ENCODE measurements at places on chromosomes 6 and 20.

DNA sequence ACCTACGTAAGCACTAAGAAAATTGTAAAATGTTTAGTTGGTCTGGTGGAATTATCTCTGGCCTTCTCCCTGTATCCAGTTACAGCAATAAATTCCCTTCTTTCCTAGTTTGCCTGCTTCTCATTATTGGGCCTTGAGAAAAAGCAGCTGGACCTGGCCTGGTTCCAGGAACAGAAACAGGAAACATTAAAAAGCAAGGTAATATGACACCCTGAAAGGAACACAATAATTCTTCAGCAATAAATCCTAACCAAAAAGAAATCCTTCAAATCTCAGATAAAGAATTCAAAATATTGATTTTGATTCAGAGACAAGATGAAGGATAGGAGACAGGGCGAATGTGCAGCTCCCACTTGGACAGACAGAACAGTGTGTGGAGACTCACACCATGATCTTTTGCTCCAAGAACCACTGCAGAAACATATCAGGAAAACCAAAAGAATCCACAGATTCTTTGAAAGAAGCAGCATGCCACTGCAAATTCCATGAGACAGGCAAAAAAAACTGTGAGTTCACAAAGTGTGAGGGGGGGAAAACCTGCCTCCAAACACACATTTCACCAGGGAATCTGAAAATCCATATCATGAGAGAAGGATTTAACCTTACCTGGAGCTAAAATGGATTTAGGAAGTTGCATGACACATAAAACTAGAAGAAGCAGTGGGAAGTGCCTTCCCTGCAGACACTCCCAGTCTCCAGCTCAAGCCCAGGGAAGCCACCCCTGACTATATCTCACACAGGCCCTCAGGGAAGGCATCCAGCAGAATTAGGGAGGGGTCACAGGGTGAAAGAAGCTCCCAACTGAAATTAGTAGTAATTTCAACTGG is 28.9 kb downstream of the TREM1 start:
- no peak for DNase-seq

GRCh38 chr6:158761746-158762145 is 57.4 kb downstream of the EZR start:
- no peak for DNase-seq

DNA sequence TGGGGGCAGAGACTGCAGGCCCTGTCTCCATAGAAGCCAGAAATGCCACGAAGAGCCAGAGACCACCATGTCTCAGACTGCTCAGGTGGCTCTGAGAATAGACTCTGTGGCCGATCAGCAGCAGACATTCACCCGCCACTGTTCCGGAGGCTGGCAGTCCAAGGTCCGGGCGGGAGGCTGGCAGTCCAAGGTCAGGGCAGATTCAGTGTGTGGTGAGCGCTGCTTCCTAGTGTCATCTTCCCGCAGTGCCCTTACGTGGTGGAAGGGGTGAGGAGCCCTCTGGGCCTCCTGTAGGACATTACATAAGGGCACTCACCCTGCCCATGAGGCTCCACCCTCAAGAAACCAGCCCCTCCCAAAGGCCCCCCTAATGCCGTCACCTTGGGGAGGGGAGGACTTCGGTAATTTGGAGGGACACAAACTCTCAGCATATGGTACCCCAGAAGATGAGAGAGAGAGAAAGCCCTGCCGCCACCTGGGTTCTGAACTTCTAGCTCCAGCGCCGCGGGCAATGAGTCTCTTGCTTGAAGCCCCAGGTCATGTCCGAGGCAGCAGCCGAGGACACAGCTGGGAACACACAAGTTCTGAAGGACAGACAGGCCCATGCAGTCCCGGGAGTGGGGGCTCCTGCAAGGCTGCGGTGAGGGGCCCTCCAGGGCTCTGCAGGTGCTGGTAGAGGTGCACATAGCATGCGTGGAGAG is 36.4 kb downstream of the DACT2 start:
- no peak for DNase-seq

DNA sequence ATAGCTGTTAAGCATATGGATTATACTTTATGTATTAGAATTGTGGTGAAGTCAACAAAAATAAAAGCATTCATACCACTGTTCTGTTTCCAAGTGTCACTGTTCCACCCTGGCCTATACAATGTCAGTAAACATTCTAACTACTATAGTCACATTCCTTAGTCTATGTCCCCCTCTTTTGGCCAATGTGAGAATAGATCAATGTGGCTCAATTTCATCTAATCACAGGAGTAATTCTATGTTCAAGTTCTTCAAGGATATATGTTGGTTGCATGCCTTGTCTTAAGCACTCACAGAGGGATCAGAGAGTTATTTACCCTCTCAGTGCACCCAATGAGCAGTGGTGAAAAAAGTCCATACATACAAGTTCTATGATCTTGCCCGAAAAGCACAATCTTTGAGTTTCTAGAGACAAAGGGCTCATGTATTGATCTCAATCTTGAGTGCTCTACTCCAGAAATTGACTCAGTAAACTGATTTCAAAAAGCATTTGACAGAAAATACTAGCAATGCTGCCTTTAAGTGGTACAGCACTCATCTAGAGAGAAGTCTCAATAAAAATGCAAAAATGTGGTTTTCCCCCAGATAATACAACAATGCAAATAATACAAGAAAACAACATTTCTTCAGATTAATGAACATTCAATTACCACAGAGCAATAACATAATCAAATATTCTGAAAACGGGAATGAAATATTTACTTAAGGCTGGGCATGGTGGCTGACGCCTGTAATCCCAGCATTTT is 16.5 kb downstream of the SMLR1 start:
- DNase-seq: no peak

DNA sequence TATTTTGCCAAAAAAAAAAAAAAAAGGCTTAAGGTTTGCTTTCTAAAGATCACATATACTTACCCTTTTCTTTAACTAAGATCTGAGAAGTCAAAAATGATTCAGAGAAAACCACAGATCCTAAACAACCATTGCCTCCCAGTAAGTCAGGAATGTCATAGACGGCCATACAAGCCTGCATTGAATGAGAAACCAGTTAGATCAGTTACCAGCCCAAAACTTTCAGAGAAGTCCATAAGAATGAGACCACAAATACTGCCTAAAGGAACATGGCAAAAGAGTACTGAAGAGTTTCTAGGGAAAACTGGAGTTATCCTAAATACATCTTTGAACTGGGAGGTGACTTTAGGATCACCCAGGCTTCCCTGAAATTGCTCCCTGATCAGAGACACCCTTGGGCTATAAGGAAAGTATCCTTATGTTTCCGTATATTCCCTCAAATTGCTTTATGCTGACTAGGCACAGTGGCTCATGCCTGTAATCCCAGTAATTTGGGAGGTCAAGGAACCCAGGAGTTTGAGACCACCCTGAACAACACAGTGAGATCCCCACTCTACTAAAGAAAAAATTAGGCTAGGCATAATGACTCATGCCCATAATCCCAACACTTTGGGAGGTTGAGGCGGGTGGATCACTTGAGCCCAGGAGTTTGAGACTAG is 79.4 kb upstream of the SLC4A11 start:
- DNase-seq: no peak

DNA sequence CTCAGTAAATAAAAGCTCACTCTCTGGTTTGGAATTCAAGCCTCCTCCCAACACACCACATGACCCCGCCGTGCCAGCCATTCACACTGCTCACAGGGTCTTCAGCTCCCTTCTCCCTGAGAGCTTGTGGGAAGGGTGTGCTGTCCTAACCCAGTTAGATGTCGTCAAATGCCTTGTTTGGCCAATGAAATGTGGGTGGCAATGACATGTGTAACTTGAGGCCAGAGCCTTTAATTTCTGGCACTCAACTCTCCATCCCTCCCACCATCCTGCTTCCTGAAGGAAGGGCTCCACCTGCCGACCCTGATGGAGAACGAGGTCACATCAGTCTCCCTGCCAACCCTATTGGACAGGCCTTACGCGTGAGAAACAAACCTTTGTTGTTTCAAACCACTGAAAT is 224.5 kb upstream of the AGPAT4 start:
- DNase-seq: no peak

DNA sequence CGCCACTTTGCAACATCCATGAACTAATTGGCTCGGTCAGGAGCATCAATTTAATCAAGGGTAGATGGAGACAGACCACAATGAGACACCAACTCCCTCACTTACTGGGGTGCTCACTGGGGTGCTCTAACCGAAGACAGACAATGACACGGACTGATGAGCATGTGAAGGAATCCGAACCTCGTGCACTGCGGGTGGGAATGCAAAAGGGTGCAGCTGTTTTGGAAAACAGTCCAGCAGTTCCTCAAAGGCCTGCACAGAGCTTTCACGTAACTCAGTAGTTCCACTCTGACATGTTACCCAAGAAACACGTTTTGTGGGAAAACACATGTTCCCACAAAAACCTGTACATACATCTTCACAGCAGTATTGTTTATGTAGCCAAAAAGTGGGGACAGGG is 26.8 kb downstream of the ANKRD60 start:
- DNase-seq: no peak

DNA sequence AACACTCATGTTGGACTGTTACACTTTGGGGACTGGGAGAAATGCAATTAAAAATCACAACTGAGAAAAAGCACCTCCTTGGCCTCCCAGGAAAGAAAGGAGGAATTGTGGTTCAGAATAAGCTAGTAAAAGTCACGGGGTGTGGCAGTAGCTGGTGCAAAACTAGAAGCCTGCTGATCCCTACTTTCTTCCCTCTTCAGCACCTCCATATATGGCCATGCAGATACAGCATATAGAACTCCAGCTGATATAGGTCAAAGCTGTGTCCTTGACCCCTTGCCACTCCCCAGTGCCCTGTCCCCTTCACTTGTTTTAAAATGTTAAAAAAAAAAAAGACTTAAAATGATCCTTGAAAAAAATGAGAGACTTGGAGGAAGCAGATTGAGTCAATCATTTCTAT is 5.5 kb upstream of the FLRT3 start:
- no peak for DNase-seq

- DNase-seq: no peak
These were observed 554.3 kb downstream of the EPHA7 start for GRCh38 chr6:92864966-92865555.

DNA sequence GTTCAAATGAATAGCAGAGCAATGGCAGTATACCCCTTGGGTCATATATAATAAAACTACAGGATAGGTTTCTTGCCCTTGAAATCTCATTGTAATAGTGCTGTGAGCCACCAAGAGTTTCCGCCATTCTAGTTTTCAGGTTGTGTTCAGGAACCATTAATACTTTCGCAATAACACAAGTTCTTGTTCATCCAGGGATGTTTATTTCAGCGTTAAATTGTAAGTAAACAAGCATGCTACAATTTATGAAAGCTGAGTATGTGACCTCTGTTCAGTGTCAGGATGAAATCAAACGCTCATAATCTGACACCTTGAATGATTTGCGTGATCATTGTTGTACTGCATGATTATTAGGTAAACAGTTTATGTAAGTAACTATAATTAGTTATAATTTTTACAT is 22.8 kb downstream of the ANKS1A start:
- DNase-seq: no peak

DNA sequence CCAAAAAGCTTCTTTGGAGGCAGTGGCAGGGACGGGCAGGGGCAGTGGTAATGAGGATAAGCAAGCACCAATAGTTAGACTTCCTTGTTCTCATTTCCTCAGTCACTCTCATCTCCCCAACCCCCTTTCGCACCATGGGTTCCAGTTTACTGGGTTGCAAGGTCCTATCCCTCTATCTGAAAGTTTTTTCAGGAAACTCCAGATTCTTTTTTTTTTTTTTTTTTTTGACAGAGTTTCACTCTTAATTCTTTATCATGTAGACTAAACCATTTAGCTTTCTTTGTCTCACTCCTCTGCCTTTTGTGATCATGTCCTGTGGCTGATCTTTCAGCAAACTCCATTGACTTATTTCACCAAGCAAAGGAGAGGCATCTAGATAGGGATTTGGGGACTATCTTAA is 51.4 kb upstream of the GMDS start:
- no peak for DNase-seq

- no peak for DNase-seq
These were observed 47.8 kb downstream of the CDH22 start for GRCh38 chr20:46260480-46260879.

DNA sequence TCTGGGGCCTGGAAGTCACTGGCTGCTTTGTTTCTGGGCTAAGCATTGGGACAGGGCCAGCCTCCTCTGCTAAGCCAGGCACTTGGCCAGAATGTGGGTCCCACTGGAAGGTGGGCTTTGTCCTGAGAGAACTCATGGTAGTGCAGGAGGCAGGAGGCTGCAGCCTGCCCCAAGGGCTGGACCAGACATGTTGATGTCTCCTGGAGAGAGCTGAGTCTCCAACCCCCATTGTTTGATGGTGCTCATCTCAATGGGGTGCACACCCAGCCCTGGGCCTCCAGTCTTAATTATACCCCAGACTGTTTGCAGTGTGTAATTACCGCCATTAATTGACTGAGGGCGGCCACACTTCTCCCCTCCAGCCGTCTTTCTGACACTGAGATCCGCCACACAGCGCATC is 220.5 kb upstream of the PMEPA1 start:
- no peak for DNase-seq

- no peak for DNase-seq
These were observed 11.5 kb downstream of the LPIN3 start for GRCh38 chr20:41352106-41352505.

- DNase-seq: no peak
These were observed 99.3 kb upstream of the CITED2 start for GRCh38 chr6:139473731-139474130.

GRCh38 chr6:46651816-46652215 is 802 bp downstream of the CYP39A1 start:
- no peak for DNase-seq

- DNase-seq: no peak
These were observed 96.9 kb downstream of the CD164 start for GRCh38 chr6:109285366-109285765.

DNA sequence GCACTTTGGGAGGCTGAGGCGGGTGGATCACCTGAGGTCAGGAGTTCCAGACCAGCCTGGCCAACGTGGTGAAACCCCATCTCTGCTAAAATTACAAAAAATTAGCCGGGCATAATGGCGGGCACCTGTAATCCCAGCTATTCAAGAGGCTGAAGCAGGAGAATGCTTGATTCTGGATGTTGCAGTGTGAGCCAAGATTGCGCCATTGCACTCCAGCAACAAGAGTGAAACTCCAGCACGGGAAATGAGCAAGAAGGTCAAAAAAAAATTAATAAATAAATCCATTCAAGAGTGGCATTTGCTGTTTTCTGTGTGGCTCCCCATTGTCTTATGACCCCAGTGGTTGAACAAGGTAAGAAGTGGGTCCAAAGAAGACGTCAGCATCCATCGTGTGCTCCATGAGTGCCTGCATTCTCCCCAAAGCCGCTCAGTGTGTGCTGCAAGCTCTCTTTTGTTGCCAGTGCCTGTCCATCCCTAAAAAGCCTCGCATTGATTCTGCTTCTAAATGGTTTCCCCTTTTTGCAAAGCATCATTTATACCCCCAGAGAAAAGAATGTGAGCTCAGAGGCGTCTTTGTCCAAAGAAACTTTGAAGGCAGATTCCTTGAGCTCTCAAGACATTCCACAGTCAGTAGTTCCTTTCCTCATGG is 38.8 kb upstream of the MAP3K4 start:
- DNase-seq: no peak

DNA sequence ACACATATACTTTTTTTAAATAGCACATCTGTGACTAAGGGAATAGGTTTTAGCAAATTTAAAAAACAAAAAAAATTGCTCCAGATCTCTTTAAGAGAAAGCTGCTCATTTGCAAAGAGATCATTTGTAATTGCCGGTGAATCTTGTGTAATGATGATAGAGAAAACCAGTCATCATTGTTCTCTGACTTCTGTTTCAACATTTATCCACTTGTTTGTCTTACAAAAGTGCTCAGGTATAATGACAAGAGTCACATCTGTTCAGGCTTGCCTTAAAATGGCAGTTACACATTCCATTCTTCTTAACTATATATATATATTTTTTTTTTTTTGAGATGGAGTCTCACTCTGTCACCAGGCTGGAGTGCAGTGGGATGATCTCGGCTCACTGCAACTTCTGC is 165.2 kb downstream of the AIG1 start:
- no peak for DNase-seq

GRCh38 chr6:135181333-135182070 is 394 bp downstream of the MYB start:
- DNase-seq: no peak

Data from stimulated activated CD8-positive, alpha-beta memory T cell treated with anti-CD3 and anti-CD28 coated beads, Interleukin-2, amount 100 ng/mL, for 1 hour (primary cell).